ENCODE measurements at places on chromosomes 4 and X.
A peak's percentile ranks its signal among the peaks of the same experiment; 100 is the strongest.

GRCh38 chr4:74624351-74625151, 169.8 kb downstream of the BTC start:
- no peak overlapping the region for H3K27ac ChIP-seq
- no peak overlapping the region for H3K4me3 ChIP-seq
- DNase-seq = no peak
- H3K27me3 ChIP-seq = no peaks in the 10 kb centered on the region

DNA sequence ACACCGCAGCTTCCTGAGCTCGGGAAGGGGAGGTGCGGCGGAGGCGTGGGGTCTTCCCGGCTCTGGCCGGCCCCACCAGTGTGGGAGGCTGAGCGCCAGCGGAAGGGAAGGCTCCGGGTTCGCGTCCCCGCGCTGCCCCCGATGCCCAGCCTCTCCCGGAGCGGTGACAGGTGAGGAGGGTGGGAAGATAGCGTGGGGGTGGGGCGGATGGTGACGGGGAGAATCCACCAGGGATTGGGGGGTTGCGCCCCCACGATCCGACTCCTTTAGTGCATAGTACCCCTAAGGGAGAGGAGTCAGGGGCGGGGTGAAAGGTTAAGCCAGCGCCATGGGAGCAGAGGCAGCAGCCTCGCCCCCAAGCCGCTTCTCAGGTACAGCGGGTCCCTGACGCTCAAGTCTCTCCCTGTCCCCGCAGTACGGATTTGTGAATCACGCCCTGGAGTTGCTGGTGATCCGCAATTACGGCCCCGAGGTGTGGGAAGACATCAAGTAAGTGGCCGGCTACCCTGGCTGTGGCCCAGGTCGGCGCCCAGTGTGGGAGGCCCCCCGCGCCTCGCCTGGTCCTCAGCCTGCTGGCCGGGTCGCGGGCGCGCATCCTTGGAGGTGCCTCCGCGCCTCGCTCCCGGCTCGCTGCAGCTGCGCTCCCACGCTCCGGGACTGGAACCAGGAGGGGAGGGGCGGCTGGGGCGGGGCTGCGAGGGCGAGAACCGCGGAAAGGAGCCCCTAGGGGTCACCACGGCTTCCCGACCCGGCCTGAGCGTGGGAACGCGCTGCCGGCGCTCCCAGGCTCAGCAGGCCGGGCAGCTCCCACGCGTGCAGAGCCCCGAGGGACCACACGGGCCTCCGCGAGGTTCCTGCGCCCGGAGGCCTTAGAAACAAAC, 791 bp downstream of the GUCY1B1 start:
- peak overlapping the region; percentile 52 for H3K4me3 ChIP-seq
- no peaks in the 10 kb centered on the region for H3K4me1 ChIP-seq
- no peak overlapping the region for H3K27ac ChIP-seq
- peaks cover 12% of the 10 kb centered on the region for H3K27me3 ChIP-seq
- DNase-seq = no peak

- no peaks in the 10 kb centered on the region for H3K27me3 ChIP-seq
- DNase-seq = no peak
- H3K27ac ChIP-seq = no peak overlapping the region
- H3K36me3 ChIP-seq = no peaks in the 10 kb centered on the region
Measured at GRCh38 chrX:95435198-95435597, 1249.4 kb upstream of the DIAPH2 start.

DNA sequence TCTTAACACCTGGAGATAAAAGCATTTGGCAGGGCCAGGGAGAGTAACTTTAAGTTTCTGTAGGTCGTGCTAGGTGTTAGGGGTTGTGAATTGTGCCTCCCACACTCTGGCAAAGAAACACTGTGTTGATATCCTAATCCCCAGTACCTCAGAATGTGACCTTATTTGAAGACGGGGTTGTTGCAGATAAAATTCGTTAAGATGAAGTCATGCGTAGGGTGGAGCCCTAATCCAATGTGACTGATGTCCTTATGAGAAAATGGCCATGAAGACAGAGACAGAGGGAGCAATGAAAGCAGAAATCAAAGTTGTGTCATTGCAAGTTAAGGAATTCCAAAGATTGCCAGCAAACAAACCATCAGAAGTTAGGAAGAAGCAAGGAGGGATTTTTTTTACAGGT, 40.5 kb upstream of the BBS12 start:
- no peak overlapping the region for H3K4me3 ChIP-seq
- no peak for DNase-seq
- peaks cover 1% of the 10 kb centered on the region for H3K27me3 ChIP-seq
- H3K4me1 ChIP-seq = no peaks in the 10 kb centered on the region

- peaks cover 5% of the 10 kb centered on the region for H3K36me3 ChIP-seq
- peaks cover 6% of the 10 kb centered on the region for H3K4me1 ChIP-seq
- no peak for DNase-seq
- no peak overlapping the region for H3K27ac ChIP-seq
- H3K27me3 ChIP-seq = no peaks in the 10 kb centered on the region
Measured at GRCh38 chrX:11244636-11245035, 48.6 kb upstream of the AMELX start.

DNA sequence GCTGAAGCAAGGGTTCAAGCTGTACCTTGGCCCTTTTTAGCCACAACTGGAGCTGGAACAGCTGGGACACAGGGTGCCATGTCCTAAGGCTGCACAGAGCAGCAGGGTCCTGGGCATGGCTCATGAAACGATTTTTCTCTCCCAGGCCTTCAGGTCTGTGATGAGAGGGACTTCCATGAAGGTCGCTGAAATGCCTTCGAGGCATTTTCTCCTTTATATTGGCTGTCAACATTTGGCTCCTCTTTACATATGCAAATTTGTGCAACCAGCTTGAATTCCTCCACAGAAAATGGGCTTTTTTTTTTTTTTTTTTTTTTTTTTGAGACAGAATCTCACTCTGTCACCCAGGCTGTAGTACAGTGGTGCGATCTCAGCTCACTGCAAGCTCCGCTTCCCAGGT, 430.8 kb downstream of the PCDH11X start:
- no peak overlapping the region for H3K27ac ChIP-seq
- H3K36me3 ChIP-seq = no peaks in the 10 kb centered on the region
- H3K4me3 ChIP-seq = no peak overlapping the region
- H3K4me1 ChIP-seq = no peaks in the 10 kb centered on the region
- no peak for DNase-seq

DNA sequence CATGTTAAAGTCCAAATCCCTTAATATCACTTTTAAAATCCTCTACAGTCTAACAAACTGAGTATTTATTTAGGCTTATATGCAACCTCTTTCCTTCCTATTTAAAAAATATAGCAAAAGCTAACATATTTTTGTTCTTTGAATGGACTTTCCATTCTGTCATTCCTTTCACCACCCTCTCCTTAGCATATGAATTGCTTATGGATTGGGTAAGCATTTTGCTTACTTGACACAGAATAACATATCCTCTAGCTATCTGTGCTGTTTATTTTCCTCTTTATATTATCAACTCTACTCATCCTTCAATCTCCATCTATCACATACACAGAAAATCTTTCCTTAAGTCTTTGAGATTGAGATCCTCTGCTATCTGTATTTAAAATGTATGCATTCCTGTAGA, 206.1 kb upstream of the NEIL3 start:
- H3K4me1 ChIP-seq = no peaks in the 10 kb centered on the region
- no peaks in the 10 kb centered on the region for H3K36me3 ChIP-seq
- no peaks in the 10 kb centered on the region for H3K27me3 ChIP-seq
- no peak overlapping the region for H3K4me3 ChIP-seq
- H3K27ac ChIP-seq = no peak overlapping the region
- no peak for DNase-seq

DNA sequence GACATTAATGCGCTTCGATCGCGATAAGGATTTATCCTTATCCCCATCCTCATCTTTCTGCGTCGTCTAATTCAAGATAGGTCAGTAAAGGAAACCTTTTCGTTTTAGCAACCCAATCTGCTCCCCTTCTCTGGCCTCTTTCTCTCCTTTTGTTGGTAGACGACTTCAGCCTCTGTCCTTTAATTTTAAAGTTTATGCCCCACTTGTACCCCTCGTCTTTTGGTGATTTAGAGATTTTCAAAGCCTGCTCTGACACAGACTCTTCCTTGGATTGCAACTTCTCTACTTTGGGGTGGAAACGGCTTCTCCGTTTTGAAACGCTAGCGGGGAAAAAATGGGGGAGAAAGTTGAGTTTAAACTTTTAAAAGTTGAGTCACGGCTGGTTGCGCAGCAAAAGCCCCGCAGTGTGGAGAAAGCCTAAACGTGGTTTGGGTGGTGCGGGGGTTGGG, 528 bp upstream of the FGF2 start:
- peak overlapping the region; percentile 64 for H3K4me3 ChIP-seq
- no peak for DNase-seq
- peaks cover 18% of the 10 kb centered on the region for H3K4me1 ChIP-seq
- no peaks in the 10 kb centered on the region for H3K36me3 ChIP-seq
- peaks cover 27% of the 10 kb centered on the region for H3K27me3 ChIP-seq

DNA sequence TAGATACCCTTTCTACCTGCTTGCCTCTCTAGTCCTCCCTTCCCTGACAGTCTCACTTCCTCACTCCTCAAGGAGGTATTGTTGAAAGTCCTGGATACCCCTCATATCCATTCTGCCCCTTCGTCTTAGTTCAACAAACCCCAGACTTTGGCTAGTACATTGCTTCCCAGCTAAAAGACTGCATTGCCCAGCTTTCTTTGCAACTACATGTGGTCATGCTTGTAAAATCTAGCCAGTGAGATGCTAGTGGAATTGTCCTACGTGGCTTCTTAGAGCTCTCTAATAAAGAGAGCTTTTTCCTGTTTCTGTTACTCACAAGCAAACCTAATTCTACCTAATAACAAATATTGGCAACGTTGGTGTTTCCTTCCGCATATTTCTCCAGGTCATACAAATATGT, 237.9 kb upstream of the PSAPL1 start:
- DNase-seq = no peak
- H3K4me3 ChIP-seq = no peak overlapping the region
- H3K4me1 ChIP-seq = no peaks in the 10 kb centered on the region
- no peaks in the 10 kb centered on the region for H3K36me3 ChIP-seq
- no peak overlapping the region for H3K27ac ChIP-seq
- H3K27me3 ChIP-seq = peaks cover 7% of the 10 kb centered on the region

GRCh38 chr4:68346461-68346860, 3.4 kb downstream of the YTHDC1 start:
- H3K4me3 ChIP-seq = no peak overlapping the region
- no peak overlapping the region for H3K27ac ChIP-seq

DNA sequence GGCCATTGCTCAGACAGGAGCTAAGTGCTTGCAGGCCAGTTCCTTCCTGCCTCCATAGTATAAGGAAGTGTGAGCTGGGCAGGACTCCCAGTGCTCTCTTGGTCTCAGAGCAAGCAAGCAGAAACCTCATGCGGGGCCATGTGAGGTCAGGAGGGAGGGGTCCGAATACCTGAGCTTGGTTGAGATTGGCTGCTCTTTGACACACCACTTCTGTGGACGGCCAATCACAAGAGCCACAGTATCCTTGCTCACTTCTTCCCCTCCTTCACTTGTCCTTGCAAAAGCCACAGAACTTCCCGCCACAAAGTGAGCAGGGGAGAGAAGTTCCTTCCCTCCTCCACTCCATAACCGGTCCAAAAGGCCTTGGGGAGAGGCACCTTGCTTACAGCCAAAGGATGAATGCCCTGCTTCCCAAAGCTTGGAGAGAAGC, 56.7 kb downstream of the PRPS1 start:
- H3K36me3 ChIP-seq = no peaks in the 10 kb centered on the region
- H3K4me1 ChIP-seq = peaks cover 16% of the 10 kb centered on the region

GRCh38 chr4:45554423-45554822, 569.4 kb downstream of the GABRG1 start:
- no peaks in the 10 kb centered on the region for H3K36me3 ChIP-seq
- H3K4me3 ChIP-seq = no peak overlapping the region
- H3K27ac ChIP-seq = no peak overlapping the region
- no peaks in the 10 kb centered on the region for H3K27me3 ChIP-seq

DNA sequence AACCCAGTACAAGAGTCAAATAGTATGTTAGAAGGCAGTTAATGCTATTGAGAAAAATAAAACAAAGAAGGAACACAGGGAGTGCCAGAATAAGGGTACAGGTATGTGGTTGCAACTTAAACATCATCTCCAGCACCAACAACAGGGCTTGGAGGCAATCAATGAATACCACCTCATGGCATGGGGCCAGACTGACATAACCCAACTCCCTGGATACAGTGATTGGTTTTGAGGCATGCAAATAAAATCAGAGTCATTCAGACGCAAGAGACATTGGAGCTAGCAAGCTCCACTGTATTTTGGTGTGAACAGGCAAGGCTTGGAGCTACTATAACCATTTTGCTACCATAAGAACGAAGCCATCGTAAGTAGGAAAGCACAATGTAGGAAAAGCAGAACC, 56.7 kb downstream of the PPP3CA start:
- no peak overlapping the region for H3K27ac ChIP-seq
- H3K36me3 ChIP-seq = peaks cover 7% of the 10 kb centered on the region
- H3K4me1 ChIP-seq = peaks cover 46% of the 10 kb centered on the region
- H3K4me3 ChIP-seq = no peak overlapping the region
- DNase-seq = no peak

- no peaks in the 10 kb centered on the region for H3K27me3 ChIP-seq
- no peak overlapping the region for H3K27ac ChIP-seq
- no peak for DNase-seq
- H3K36me3 ChIP-seq = no peaks in the 10 kb centered on the region
- H3K4me1 ChIP-seq = no peaks in the 10 kb centered on the region
- H3K4me3 ChIP-seq = no peak overlapping the region
Measured at GRCh38 chr4:57766341-57766740, 656.2 kb upstream of the IGFBP7 start.

DNA sequence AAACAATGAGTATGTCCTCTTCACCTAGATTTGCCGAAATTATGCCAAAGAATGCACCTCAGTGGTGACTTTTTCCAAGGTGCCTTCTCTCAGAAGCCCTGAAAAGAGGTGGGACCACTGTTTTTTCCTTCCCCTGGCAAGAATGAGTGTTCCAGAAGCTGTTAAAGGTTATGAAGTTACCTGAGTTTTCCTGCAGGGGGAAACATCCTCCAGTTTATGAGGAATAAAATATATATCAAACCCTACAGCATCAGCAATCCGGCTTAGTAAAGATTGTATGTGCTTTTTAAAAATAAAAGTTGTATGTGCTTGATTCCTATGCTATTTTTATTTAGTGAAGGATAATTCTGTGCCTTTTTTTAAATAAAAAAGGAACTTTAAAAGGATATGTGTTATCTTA, 73.3 kb downstream of the RBM46 start:
- H3K4me3 ChIP-seq = no peak overlapping the region
- peaks cover 2% of the 10 kb centered on the region for H3K27me3 ChIP-seq
- DNase-seq = no peak
- no peaks in the 10 kb centered on the region for H3K36me3 ChIP-seq

GRCh38 chrX:9182041-9182440, 148.1 kb upstream of the FAM9B start:
- no peaks in the 10 kb centered on the region for H3K27me3 ChIP-seq
- H3K4me3 ChIP-seq = no peak overlapping the region
- no peaks in the 10 kb centered on the region for H3K36me3 ChIP-seq

DNA sequence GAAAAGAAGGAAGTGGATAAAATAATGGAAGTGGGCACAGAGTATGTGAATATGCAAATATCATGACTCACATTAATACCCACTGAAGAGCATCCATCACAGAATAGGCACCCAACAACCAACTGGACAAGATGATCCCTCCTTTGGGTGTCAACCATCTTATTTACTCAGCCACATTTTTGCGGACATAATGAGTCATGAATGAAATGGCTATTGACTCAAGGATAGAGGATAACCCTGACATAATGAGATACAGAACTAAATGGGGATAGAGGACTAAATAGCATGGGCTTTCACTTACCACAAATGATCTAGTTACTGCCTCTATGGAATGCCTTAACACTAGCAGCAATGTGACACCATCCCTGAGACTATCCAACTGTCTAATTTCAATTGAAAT, 224.7 kb downstream of the ANTXR2 start:
- H3K27ac ChIP-seq = no peak overlapping the region
- no peaks in the 10 kb centered on the region for H3K4me1 ChIP-seq
- peaks cover 1% of the 10 kb centered on the region for H3K36me3 ChIP-seq
- H3K4me3 ChIP-seq = no peak overlapping the region

Measured in memory B cell (primary cell).